ENCODE measurements at places on chromosomes 3 and 15.
A peak's percentile ranks its signal among the peaks of the same experiment; 100 is the strongest.

DNA sequence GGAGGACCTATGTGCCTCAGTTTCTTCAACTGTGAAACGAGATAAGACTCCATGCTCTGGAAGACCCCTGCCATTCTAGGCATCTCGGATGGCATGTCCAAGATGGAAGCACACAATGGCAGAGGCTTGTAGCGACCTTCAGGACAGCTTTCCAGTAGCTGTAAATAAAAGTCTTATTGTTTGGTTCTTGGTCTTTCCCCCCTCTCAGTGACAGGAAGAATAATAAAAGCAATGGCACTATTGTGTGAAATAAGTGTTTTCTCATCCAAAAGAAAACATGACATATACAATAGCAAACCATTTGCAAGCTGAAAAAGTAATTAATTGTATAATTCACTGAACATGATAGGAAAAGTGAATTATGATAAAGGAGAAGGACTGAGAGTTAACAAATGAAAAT is 32.5 kb upstream of the CD47 start:
- no peak overlapping the region for H3K4me3 ChIP-seq
- H3K4me1 ChIP-seq: peaks cover 66% of the 10 kb centered on the region
- peak overlapping the region; percentile 99 for H3K27ac ChIP-seq

DNA sequence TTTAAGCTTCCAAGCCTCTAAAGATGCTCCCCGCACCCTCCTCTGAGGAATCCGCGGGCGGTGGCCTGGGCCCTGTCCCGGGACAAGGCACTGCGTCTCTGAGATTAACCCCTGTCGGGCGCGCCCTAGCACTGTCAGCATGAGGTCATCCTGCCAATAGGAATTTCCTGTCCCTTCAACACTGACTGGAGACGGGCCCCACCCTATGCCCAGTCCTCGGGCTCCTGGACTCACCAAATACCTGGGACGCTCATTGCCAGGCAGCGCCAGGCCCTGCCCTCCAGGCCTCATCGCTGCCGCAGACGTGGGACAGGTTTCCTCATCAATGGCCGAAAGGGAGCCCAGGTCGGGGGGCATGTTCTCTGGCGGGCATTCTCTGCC is 67.6 kb upstream of the SH3GL3 start:
- H3K27me3 ChIP-seq: peaks cover 32% of the 10 kb centered on the region
- peaks cover 8% of the 10 kb centered on the region for H3K4me1 ChIP-seq
- H3K27ac ChIP-seq: no peak overlapping the region
- DNase-seq: no peak

DNA sequence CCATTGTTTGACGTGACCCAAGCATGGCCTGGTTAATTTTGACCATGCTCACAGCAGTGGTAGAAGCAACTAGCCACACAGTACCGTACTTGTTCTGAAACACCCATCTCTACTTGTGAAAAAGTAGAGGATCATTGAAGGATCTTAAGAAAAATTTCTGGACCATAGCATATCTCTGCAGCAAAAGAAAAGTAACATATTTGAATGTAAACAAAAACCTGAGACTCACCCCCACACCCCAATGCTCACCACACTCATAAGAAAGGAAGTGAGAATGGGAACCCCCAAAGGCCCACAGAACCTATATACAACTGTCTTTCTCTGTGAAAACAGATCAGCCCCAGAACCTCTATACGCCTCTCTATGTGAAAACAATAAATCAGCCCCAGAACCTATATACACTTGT is 33.8 kb upstream of the TFRC start:
- DNase-seq: no peak
- no peaks in the 10 kb centered on the region for H3K36me3 ChIP-seq
- no peaks in the 10 kb centered on the region for H3K27me3 ChIP-seq
- no peak overlapping the region for H3K4me3 ChIP-seq

DNA sequence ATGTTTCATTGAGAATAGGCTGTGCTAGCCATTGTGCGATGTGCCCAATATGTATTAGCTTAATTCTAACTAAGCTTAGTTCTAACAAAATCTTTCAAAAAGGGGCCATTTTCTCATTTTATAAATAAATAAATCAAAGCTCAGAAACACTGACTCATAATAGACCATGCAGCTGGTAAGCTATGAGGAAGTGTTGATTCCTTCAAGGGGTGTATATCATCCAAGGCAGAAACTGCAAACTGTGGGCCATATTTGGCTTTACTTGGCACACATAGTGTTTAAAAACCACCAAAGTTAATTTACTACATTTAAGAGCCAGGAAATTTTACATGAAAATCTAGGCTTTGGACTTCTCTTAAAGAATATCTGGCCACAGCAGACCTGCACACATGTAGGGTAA is 136.5 kb downstream of the ZNF621 start:
- no peak overlapping the region for H3K27ac ChIP-seq
- no peak for DNase-seq
- H3K36me3 ChIP-seq: no peaks in the 10 kb centered on the region
- H3K4me3 ChIP-seq: no peak overlapping the region
- no peaks in the 10 kb centered on the region for H3K4me1 ChIP-seq
- peaks cover 8% of the 10 kb centered on the region for H3K27me3 ChIP-seq

DNA sequence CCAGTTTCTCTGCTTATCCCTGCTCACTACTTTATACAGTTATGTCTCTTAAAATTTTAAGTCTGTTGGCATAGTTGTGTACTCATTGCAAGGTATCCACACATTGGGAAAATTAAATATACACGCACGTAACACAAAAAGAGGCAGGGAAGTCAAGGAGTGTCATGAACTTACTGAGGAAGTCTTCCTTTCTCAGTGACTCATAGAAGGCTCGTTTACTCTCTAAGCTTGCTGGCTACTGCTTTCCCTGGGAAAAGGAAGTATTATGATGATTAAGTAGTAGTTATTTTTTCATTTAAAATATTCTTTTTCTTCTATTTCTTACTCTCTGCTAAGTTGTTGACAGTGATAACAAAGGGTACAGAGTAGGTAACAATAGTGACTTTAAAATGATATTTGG is 287.3 kb downstream of the UBE2E2 start:
- H3K4me1 ChIP-seq: no peaks in the 10 kb centered on the region
- no peak for DNase-seq
- no peaks in the 10 kb centered on the region for H3K27me3 ChIP-seq

DNA sequence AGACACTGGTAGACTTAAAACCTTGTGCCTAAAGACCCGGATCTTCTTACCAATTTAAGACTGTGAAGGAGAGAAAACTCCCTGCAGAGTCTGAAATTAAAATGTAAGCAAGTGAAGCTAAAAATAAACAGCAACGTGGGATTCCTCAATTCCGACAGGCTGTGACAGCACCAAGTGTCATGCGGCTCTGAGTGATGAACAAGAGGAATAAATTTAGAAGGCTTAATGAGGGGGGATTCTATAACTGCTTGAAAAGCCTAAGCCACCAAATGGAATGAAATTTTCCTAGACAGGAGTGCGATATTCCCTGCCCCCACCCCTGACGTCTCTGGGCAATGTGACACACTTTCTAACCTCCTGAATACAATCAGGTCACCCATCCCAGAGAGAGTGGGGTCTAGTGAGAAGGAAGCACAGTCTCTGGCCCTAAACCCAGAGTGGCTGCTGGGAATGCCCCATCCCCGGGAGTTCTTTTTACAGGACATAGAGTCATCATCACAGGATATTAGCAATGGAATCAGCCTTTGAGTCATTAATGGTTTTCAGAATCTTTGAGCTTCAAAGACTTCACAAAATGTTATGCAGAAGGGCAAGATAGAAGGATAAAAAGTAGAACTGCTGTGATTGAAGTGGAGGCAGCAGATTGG is 114.3 kb downstream of the EDEM1 start:
- H3K27me3 ChIP-seq: peaks cover 6% of the 10 kb centered on the region
- no peak for DNase-seq
- no peaks in the 10 kb centered on the region for H3K36me3 ChIP-seq
- H3K4me3 ChIP-seq: no peak overlapping the region
- no peaks in the 10 kb centered on the region for H3K4me1 ChIP-seq

DNA sequence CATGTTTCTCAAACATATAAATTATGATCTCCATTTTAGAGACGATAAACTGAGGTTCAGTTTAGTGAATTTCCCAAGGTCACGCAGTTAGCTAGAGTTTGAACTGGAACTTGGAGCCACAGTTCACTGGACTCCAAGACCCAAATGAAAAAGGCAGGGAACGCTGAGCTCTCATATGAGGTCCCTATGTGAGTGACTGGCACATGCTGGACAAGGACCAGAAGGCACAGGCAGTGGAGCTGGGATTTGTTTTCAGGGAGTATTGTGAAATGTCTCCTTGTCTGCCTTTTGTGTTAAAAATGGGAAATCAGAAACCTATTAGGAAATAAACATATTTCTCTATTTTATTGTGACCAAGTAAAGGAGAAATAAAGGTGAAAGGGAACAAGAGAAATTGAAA is 63.5 kb downstream of the MESD start:
- H3K27me3 ChIP-seq: no peaks in the 10 kb centered on the region
- no peak overlapping the region for H3K4me3 ChIP-seq
- no peak for DNase-seq
- no peaks in the 10 kb centered on the region for H3K36me3 ChIP-seq

DNA sequence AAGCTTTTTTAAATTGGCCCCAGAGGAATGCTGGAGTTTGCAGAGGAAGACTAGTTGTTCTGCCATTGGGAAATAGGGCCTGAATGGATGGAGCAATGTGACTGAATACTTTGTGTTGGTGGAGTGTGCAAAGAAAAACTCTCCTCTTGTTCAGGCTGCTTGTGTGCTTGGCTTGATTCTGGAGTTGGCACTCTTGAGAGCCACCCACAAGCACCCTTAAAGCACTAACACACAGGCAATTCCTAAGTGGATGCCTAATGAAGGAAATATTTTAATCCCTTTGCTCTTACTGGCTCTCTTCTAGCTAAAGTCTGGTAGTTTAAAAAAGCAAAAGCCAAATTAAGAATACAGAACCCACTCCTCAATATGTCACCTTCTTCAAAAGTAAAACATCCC is 304.4 kb upstream of the C2CD4B start:
- no peaks in the 10 kb centered on the region for H3K27me3 ChIP-seq
- no peak overlapping the region for H3K4me3 ChIP-seq
- DNase-seq: no peak
- H3K36me3 ChIP-seq: no peaks in the 10 kb centered on the region

DNA sequence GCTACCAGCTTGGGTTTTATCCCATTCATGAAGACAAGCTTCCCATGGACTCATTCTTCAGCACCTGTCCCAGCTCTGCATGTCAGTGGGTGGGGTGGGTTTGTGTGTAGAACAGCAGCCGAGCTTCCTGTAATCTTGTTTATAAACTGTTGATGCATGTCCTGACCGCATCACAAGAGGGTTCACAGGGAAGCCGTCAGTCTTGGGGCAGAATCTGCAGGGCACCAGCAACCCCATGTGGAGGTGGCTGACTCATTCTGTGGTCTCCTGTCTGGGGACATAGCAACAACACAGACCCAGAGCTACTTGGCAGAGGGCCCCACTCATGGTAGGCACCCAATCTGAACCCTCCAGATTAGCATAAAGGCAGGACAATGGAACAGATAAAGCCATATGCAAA is 35.6 kb downstream of the DAPK2 start:
- DNase-seq: peak; percentile 80
- no peaks in the 10 kb centered on the region for H3K36me3 ChIP-seq
- H3K4me1 ChIP-seq: peaks cover 38% of the 10 kb centered on the region
- H3K27ac ChIP-seq: peak overlapping the region; percentile 88
- peak overlapping the region; percentile 62 for H3K4me3 ChIP-seq
- no peaks in the 10 kb centered on the region for H3K27me3 ChIP-seq

GRCh38 chr15:61130950-61131942 is 97.9 kb downstream of the RORA start:
- H3K4me3 ChIP-seq: no peak overlapping the region
- no peaks in the 10 kb centered on the region for H3K4me1 ChIP-seq
- H3K27me3 ChIP-seq: peaks cover 20% of the 10 kb centered on the region
- no peak for DNase-seq
- no peak overlapping the region for H3K27ac ChIP-seq

GRCh38 chr3:181704421-181705085 is 7.2 kb upstream of the SOX2 start:
- H3K4me3 ChIP-seq: no peak overlapping the region
- H3K27ac ChIP-seq: no peak overlapping the region
- H3K36me3 ChIP-seq: no peaks in the 10 kb centered on the region
- H3K27me3 ChIP-seq: peaks cover 77% of the 10 kb centered on the region

- no peaks in the 10 kb centered on the region for H3K36me3 ChIP-seq
- peaks cover 8% of the 10 kb centered on the region for H3K27me3 ChIP-seq
- no peak for DNase-seq
- H3K4me3 ChIP-seq: no peak overlapping the region
Measured at GRCh38 chr15:73650416-73651126, 17.4 kb upstream of the NPTN start.

GRCh38 chr15:39613271-39613670 is 32.4 kb downstream of the THBS1 start:
- DNase-seq: no peak
- H3K4me3 ChIP-seq: no peak overlapping the region
- H3K27me3 ChIP-seq: peaks cover 20% of the 10 kb centered on the region
- no peak overlapping the region for H3K27ac ChIP-seq

DNA sequence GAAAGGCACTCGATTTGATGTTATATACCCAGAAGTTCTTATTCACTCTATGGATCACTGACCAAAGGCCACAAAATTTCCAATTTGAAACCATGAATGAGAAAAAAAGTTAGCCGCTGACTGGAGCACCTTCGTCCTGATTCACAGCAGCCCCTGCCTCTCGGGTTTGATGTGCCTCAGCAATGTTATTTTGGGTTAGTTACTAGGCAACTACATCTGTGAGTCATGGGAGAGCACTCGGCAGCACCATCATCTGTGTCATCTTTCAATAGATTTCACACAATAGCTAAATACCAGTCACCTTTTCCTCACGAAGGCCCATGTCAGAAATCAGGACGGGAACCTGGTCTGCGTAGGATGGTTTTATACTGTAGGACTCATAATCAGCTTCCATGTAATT is 269.2 kb downstream of the ZBBX start:
- no peak overlapping the region for H3K4me3 ChIP-seq
- no peaks in the 10 kb centered on the region for H3K27me3 ChIP-seq
- H3K4me1 ChIP-seq: no peaks in the 10 kb centered on the region
- H3K27ac ChIP-seq: no peak overlapping the region
- no peaks in the 10 kb centered on the region for H3K36me3 ChIP-seq

DNA sequence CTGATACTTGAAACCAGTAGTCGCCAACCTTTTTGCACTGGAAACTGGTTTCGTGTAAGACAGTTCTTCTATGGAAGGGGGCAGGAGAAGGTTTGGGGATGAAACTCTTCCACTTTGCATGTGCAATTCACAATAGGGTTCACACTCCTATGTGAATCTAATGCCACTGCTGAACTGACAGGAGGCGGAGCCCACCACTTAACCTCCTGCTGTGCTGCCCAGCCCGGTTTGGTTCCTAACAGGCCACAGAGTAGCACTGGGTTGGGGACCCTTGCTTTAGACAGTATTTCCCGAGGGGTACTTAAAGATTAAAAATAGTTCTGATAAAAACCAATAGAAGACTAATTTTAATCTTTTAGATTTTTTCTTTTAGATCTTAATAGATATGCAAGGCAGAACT is 11.1 kb downstream of the TFG start:
- no peaks in the 10 kb centered on the region for H3K27me3 ChIP-seq
- DNase-seq: no peak
- no peak overlapping the region for H3K27ac ChIP-seq

GRCh38 chr3:79954756-79955155 is 187.0 kb upstream of the ROBO1 start:
- H3K4me1 ChIP-seq: no peaks in the 10 kb centered on the region
- no peaks in the 10 kb centered on the region for H3K27me3 ChIP-seq
- DNase-seq: no peak
- no peak overlapping the region for H3K27ac ChIP-seq

GRCh38 chr3:64361962-64362735 is 136.9 kb upstream of the PRICKLE2 start:
- no peak overlapping the region for H3K4me3 ChIP-seq
- peaks cover 6% of the 10 kb centered on the region for H3K27me3 ChIP-seq
- H3K27ac ChIP-seq: no peak overlapping the region
- H3K4me1 ChIP-seq: peaks cover 10% of the 10 kb centered on the region

Data from activated T-helper 2 cell treated with anti-CD3 and anti-CD28 coated beads, Interferon-gamma antibody, Interleukin-2, Interleukin-4, amounts not matched to agents 10 μg/mL and 5 μg/mL and 100 μg/mL, durations not matched to agents 14 hours and 24 hours and 36 hours (primary cell).